ENCODE measurements at places on chromosomes 2 and 18.

DNA sequence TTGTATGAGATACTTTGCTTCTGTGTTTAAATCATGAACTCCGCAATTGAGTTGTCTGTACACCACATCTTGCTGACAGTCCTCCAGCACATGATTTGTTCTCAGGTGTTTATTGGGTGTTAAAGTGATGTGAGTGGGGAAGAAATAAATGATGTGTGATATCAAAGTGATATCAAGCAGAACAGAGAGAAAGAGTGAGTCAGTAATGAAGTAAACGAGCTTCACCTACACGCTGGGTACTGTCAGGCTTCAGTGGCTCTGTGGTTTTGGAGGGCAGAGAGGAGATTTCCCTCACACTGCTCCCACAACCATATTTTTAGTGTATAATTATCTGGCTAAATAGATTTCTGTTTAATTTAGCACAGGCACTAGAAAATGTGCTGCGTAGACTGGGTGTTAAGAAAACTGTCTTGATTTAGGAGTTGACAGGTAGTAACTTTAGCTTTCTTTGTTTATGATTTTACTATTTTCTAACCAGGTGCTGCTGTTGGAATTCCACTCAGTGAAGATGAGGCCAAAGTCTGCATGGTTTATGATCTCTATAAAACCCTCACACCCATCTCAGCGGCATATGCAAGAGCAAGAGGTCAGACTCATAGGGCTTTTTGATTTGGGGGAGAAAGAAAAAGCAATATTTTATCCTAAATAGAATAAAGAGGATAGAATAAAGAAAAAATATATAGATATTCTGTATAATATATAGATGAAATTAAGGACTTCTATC lies 21.2 kb downstream of the ATIC start:
- DNase-seq = no peak

DNA sequence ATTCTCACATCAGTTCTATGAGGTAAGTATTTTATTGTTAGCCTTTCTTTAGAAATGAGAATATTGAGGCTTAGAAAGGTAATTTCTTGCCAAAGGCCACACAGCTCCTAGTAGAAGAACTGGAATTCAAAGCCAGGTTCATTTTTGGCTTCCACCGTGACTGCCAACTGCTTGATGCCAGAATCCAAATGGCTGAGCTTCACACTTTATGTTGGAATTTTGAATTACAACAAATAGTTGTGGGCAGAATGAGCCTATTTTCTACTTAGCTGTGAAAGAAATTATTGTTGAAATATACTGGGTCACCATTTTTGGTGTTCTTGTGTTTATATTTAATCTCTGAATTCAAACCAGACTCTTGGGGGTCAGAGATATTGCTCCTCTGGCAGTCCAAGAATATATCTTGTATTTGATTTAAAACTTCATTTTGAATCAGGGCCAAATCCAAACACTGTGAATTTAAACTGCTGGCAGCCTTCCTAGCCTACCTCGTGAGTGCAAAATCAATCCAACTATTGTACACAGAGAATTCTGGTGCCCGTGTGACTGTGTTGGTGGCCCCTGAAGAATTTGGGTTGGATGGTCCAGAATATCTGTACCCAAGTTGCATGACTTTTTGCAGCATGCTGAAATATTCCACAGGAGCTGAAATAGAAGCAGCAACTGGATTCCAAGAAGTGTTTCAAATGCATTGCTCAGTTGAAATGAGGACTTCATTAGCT lies 35.6 kb upstream of the LPIN1 start:
- no peak for DNase-seq

DNA sequence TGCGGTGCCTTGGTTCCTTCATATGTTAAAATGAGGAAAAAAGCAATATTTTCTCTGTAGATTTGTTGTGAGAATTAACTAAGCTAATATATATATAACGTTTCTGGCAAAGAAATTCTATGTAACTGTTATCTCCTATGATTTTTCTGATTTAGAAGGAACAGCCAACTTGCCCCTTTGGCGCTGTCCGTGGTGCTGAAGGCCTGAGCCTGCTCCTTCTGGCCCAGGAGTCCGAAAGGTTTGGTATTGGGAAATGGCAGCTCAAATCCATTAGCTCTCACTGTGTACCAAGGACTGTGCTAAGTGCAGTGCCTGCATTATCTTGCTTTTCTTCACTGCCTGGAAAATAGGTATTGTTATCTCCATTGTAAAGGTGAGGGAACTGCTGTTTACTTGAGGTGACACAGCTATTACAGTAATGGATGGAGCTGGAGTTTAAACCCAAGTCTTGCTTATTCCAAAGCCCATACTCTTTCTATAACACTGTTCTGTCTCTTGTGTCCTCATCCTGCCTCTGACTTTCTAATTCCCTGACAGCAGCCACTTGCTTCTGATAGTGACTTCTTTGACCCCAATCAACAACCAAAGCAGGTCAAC lies 52.2 kb downstream of the C1QL2 start:
- DNase-seq = peak; percentile 12

- DNase-seq = peak; percentile 46
Observed at GRCh38 chr2:241777686-241778627, 1.3 kb downstream of the GAL3ST2 start.

- DNase-seq = no peak
Observed at GRCh38 chr2:216491793-216492596, 6.6 kb upstream of the RPL37A start.

Data from sigmoid colon (tissue), 7 donors.